ENCODE measurements at places on chromosomes 12 and 14.

GRCh38 chr14:100336618-100337530 lies 13.7 kb downstream of the SLC25A47 start:
- DNase-seq: no peak

GRCh38 chr12:104681012-104681690 lies 224.4 kb downstream of the CHST11 start:
- DNase-seq: no peak

GRCh38 chr12:40469736-40470135 lies 222.5 kb upstream of the CNTN1 start:
- DNase-seq: no peak

DNA sequence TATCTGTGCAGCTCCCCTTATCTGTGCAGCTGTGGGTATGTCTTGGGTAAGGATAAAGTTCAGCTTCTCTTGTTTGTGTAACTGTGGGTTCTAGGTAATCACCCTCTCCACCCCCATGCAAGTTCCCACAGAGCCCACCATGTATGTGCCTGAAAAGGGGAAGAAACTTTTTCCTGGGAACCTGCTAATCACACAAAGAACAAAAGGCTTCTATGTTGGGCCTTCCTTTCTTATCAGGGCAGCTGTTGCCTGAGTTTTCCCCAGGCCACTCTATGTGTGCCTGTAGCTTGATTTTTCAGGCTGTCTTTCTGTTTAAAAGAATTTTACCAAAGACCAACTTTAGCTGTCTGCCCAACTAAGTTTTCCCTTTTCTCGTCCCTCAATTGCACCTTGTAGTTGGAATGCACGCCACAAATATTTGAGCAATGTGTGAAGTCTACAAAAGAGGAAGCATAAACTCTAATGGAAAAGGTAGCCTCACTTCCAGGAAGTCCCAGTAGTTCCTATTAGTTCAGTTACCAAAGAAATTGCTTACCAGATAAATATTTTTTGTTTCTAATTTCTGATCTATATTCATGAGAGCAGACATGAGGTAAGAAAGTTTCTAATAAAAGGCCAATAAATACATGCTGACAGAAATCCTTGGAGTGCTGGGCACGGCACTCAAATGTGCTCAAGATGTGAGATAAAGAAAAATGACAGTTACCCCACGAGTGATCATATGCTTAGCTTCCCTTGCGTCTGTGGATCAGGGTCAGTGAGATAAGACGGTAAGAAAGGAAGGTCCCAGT lies 2.7 kb upstream of the GALC start:
- DNase-seq: no peak

DNA sequence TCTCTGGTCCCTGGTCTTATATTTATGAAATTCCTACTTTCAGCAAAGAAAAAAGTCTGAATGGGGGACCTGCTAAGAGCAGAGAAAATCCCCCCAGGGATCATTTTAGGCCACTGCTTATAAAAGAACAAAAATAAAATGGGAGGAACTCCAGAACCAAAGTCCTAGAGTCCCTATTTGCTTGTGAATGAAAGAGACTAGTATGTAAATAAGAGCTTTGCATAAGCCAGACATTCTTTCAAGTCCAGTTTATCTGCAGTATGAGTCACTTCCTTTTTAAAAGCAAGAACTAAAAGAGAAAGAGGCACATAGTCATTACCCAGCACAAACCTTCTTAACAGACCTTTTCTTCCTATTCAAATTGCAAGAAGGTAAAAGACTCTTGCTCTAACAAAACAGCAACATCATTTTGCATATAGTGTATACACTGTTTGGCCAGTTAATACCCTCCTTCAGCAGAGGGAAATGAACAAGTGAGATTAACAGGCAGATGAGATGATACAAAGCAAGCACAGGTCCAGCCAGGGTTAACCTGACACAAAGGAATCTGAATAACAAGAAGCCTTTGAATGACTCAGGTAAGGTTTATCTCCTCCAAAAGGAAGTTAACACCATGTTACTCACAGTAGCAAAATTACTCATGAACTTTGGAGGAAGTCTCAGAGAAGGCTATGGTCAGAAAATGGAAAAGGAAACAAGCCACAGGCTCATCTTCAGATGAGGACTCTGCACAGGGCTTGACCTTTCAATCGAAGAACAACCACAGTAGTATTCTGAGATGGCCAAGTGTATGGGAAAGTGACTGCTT lies 87.3 kb downstream of the PHLDA1 start:
- DNase-seq: peak; percentile 15

DNA sequence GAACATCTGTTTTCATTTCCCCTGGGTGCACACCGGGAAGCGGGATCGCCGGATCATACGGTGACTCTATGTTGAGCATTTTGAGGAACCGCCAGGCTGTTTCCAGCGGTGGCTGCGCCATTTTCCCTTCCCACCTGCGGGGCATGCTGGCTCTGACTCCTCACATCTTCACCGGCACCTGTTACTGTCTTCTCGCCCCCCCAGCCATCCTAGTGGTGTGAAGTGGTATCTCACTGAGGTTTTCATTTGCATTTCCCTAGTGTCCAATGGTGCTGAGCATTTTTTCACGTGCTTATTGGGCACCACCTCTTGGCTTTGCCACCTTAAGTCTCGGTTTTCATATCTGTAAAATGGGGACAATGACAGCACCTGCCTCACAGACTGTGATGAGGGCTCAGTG lies 44.1 kb upstream of the EML1 start:
- no peak for DNase-seq

DNA sequence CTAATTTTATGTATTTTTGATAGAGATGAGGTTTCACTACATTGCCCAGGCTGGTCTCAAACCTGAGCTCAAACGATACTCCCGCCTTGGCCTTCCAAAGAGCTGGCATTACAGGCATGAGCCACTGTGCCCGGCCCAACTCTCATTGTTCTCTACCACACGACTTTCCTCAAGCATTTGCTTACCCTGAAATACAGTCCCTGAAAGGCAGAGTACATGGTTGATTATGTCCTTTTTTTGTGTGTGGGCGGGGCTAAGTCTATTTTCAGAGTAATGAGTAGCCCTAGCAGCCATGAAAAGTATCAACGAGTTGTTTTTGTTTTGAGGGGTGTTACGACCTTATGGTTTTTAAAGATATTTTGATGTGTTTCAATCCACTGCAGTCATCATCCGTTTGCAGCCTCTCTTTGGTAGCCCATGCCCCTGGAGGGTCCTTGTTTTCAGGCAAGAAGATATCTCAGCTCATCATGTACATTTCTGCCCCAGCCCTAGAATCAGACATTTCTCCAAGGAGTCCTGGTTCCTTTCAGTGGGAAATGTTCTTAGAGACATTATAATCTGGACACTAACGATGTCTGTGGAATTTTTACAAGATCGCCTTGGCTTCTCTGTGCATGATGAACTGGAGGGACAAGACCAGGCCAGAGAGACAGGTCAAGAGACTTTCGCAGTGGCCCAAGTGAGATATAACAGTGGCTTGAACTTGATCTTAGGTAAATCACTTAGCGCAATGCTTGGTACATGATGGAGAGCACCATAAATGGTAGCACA lies 8.7 kb downstream of the ACACB start:
- DNase-seq: no peak
